ENCODE measurements at places on chromosomes 3 and 15.
A peak's percentile ranks its signal among the peaks of the same experiment; 100 is the strongest.

DNA sequence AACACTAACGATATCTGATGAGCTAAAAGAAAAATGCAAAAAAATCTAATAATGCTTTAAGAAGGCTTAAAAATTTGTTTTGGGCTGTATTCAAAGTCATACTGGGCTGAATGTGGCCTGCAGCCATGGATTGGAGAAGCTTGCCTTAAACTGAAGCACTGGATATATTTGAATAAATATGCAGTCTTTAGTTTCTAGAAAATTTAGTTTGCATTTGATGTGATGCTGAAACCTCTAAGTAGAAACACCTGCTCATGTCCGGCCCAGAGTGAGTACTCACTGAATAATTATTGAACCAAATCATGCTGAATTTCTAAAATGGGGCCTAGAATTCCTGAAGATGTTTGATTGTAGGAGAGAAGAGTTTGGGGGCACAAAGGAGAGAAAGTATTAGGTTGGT, 43.9 kb downstream of the ABHD5 start:
- DNase-seq: no peak

- DNase-seq: no peak
These were observed 34.1 kb upstream of the ATG7 start for GRCh38 chr3:11238060-11238459.

- DNase-seq: peak; percentile 50
These were observed 6.5 kb downstream of the DAG1 start for GRCh38 chr3:49476563-49476962.

GRCh38 chr3:188788621-188789081, 383.1 kb upstream of the TPRG1 start:
- no peak for DNase-seq

DNA sequence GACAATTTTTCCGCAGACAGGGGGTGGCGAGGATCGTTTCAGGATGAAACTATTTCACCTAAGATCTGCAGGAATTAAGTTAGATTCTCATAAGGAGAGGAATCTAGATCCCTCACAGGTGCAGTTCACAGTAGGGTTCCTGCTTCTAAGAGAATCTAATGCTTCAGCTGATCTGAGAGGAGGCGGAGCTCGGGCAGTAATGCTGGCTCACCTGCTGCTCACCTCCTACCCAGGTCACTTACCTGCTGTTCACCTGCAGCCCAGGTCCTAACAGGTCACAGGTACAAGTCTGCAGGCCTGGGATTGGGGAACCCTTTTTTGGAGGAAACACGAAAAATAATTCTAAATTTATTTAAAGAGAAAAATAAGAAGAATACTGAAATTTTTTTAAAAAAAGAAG, 406.8 kb downstream of the MCTP2 start:
- no peak for DNase-seq

GRCh38 chr3:32405155-32405554, 13.5 kb downstream of the CMTM7 start:
- DNase-seq: peak; percentile 82

GRCh38 chr15:80591471-80591870, 103.6 kb upstream of the ABHD17C start:
- no peak for DNase-seq

- DNase-seq: peak; percentile 37
These were observed 75.2 kb upstream of the ACAD9 start for GRCh38 chr3:128804017-128804810.

DNA sequence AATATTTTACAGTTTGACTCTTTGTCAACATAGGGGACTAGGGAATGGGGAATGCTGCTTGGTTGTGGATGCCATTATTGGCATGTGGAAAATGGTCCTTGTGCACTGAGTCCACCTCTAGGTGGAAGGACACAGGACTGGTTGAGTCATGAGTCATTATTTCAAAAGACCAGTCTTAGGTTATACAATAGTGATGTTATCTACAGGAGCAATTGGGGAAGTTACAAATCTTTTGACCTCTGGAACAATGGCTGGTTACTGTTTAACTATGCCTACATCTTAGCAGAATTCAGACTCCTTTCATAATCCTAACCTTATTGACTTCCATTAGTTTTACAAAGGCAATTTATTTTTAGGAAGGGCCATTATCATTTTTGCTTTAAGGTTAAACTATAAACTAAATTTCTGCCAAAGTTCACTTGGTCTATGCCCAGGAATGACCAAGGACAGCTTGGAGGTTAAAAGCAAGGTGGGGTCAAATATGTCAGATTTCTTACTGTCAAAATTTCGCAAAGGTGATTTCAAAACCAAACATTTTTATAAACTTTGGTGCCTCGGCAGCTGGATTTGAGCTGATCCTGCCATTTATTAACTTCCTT, 11.8 kb upstream of the CCR8 start:
- no peak for DNase-seq

DNA sequence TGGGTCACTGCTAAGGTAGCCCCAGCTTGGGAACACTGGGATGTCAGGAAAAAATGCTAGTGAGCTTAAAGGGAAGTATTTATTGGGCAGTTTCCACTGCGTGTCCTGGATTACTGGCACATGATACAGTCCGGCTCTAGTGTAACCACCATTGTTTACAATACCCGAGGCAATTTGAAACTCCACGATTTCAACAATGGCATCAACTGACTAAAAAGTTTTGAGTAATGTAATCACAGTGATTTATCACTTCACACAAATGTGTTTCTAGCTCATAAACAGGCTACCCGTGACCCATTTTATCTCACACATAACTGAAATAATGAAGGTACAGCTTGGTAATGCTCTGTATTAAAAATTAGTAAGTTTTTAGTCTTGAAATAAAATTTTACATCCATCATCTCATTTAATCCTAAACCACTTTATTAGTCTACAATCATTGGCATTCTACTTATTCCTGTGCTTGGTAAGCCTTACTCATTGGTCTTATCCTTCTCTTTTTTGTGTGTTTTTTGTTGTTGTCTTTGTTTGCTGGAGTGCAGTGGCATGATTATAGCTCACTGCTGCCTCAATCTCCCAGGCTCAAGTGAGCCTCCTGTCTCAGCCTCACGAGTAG, 7.6 kb downstream of the ZMAT3 start:
- peak; percentile 85 for DNase-seq

GRCh38 chr3:186258968-186259367, 103.1 kb downstream of the DGKG start:
- no peak for DNase-seq

GRCh38 chr3:184630861-184631471, 69.4 kb downstream of the EPHB3 start:
- no peak for DNase-seq

- peak; percentile 96 for DNase-seq
These were observed 1.9 kb upstream of the NLGN1 start for GRCh38 chr3:173395412-173396181.

DNA sequence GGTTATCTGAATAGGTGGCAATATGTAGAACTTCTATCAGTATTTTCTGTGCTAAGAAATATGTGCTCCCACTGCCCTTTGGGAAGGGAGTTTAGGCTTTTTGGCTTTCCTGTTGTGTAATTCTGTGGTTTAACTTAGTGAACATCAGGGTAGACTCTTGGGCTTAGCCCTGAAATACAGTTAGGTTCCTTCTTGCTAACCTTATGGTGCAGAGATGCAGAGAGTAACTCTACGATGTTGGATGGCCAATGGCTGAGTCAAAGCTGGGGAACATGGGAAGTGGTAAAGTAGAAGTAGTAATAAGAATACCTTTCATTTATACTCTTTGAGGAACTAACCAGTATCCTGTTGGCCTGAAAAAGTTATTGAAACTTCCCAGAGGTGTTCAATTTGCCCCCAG, 80.8 kb upstream of the IL12A start:
- DNase-seq: no peak

GRCh38 chr3:170869645-170870593, at the start of gene RPL22L1:
RPL22L1 (minus strand) TSS chr3:170870195; CDS start chr3:170870167, 28 bp downstream.
- peak; percentile 96 for DNase-seq

DNA sequence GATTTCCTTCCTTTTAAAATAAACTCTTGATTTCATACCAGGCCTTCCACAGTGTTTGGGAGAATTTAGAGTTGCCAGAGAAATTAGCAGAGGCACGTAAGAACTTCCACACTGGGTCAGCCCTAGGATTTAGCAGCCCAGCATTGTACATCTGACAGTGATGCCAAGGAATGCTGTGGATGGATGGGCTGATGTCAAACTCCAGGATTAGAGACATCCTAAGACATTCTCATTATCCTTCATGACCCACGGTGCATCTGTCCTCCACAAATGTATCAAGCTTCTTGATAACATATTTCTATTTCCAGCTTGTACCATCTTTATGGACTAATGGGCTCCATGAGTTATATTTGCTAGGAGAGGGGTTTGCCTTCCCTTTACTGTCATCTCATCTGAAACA, 8.0 kb upstream of the TPM1 start:
- no peak for DNase-seq

DNA sequence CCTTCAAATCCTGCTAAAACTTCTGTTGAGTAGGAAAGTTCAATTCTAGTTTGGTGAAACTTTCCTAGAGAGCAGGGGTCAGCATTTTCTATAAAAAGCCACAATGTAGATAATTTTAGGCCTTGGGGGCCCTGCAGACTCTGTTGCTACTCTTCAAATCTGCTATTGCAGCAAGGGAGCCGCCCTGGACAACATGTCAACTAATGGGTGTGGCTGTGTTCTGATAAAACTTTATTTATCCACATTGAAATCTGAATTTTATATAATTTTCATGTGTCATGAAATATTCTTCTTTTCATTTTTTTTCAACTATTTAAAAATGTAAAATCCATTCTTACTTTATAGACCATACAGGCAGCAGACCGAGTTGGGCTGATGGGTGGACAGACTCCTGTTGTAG, 67.4 kb upstream of the SAMMSON start:
- DNase-seq: no peak

GRCh38 chr3:32353351-32353750, 38.3 kb upstream of the CMTM7 start:
- no peak for DNase-seq

- DNase-seq: no peak
These were observed 28.9 kb downstream of the CLEC3B start for GRCh38 chr3:45055032-45055410.

DNA sequence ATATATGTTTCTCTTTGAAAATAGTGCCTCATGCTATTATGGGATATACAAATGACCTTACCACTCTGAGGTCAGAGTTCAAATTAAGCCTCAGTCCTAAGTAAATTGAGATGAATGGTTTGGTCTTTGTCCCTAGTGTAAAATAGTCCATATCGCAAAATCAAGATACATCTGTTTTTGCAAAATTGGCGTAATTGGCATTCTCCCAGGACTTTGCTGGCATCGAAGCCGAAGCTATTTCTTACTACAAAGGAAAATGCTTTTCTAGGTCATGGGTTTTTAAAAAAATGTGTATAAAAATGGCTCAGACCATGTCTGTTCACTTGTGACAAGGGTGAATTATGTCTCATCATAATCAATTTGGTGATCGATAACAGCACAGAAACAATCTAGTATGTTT, 25.9 kb downstream of the ROBO2 start:
- DNase-seq: no peak

DNA sequence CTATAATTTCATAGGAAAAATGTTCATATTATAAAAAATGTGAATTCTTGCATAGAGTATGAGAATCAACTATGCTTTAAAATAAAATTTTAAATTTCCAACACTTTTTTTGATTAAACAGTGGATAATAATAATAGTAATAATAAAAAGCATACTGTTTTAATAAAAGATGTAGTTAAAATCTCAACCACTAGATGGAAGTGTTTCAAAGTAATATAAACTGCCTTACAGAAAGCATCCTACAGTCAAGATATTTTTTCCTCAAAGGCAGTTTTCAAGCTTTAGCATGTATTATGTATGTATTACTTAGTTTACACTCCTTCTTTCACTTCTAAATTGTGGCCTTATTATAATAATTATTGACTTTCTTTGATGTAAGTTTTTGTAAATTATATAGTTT, 217.5 kb downstream of the CHL1 start:
- peak; percentile 54 for DNase-seq

GRCh38 chr15:75760704-75761435, 48.2 kb upstream of the CSPG4 start:
- DNase-seq: no peak

DNA sequence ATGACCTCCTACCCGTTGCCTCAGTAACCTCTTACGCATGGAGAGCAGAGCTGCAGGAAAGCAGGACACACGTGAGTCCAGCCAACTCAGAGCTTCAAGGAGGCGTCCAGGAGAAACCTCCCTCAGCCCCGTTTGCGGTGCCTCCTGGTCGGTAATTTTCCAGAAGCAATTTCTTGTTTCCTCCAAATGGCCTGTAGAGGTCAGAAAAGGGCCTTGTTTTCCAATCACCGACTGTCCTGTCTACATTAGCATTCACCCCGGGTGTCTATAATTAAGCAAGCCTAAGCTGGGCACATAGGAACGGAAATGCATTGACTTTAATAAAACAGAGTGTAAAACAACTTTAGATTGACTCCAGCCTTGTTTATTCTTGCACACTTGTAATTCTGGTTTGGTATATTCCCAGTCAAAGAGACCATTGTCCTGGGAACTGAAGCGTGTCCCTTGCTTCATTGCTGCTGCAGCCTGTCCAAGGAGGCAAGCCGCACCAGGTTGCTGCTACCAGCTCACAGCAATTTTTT, 836.2 kb downstream of the AGBL1 start:
- DNase-seq: peak; percentile 78

DNA sequence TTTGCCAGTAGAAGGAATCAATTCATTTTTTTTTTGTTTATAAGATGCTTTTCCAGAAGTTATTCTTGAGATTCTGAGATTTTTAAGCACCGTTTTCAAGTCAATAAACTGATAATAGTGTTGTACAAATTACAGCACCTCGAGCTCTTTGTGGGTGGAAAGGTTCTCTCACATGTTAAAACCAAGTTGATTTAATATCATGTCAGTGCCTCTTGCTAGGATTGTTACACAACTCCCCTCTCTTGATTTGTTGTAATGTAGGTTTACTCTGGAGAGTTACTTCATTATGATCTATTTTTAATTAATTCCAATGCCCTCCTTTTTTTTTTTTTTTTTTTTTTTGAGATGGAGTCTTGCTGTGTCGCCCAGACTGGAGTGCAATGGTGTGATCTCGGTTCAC, 25.8 kb upstream of the UBXN7 start:
- no peak for DNase-seq

GRCh38 chr15:57751177-57751800, 44.8 kb downstream of the POLR2M start:
- peak; percentile 63 for DNase-seq

DNA sequence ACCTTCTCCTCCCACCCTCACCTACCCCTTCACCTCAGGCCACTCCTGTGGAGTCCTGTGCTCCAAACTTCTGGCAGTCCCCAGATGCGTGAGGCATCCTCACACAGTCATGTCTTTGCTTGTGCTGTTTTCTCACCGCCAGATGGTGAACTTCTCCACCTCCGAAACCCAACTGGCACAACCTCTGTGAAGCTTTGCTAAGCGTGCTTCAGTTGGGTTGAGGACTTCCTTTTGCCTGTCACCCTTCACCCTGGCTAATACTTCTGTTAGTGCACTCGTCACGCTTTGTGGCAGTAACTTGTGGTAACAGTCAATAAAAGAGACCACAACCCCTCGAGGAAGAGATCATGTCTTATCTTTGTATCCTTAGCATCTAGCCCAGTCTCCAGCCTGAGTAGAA, 42.0 kb upstream of the SKOR1 start:
- no peak for DNase-seq
